ENCODE measurements at places on chromosomes 16 and 17. TPM values are rescaled to one million over a fixed set of nuclear protein-coding genes. Genes with fewer than 3 reads are reported as not detected.

The GCSH gene
- polyA plus RNA-seq, result 68.9 TPM

The TP53TG3 gene
- polyA plus RNA-seq, result not detected

The PTX4 gene
- polyA plus RNA-seq, result 0.15 TPM

The CTRL gene
- 3.5 TPM for polyA plus RNA-seq

The KRT25 gene
- polyA plus RNA-seq, result not detected

The PNMT gene
- polyA plus RNA-seq, result 2.4 TPM

The EVI2A gene
- polyA plus RNA-seq, result 1.9 TPM
